ENCODE measurements at places on chromosomes 3 and 15. TPM values are rescaled to one million over a fixed set of nuclear protein-coding genes. Genes with fewer than 3 reads are reported as not detected.

OIP5 gene
- total RNA-seq, result 18.9 TPM

SEMA3B gene
- 0.37 TPM for total RNA-seq

C3orf85 gene
- total RNA-seq, result not detected

PIGZ gene
- 2.7 TPM for total RNA-seq

SYNM gene
- 0.12 TPM for total RNA-seq

LMCD1 gene
- total RNA-seq, result 0.99 TPM
